ENCODE measurements at places on chromosomes 1 and 21. TPM values are rescaled to one million over a fixed set of nuclear protein-coding genes. Genes with fewer than 3 reads are reported as not detected.

DNA sequence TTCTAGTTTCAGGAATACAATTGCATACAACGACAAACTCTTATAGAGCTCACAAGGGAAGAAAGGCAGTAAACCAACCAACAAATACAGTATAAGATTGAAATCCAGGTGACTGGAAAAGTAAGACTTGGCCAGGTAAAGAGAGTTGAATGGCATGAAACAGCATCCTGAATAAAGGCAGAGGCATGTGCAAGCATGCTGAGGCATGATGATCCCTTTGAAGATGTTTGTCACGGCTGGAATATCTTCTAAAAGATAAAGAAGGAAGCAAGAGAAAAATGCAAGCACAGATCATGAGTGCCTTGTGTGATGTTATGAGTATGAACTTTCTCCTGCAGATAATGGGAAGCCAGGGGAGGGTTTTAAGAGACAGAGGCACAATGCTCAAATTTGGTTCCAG, 83.3 kb upstream of the SPATA6 start:
- DNase-seq = no peak

GRCh38 chr1:27122652-27123051, 32.3 kb downstream of the SLC9A1 start:
- DNase-seq = no peak

DNA sequence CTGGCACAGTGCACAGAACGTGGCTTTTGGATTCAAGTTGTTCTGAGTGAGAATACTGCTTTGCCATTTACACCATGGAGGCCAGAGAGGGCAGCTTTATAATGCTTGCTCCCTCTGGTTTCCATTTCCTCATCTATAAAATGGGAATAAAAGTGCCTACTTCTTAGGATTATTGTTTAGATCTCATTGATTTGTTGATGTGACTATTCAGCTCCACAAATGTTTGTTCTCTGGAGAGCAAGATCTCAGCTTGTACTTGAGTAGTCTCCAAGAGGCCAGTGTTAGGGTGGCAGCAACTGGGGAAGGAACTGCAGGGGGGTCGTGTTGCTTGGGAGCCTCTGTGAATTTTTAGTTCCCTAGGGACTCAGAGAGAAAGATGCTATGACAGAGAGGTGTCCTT, 55.2 kb downstream of the YARS1 start:
- DNase-seq = no peak

Gene DPT
- not detected for polyA plus RNA-seq

Gene ATAD3C
- 2.8 TPM for polyA plus RNA-seq

Measured in renal pelvis (tissue), 12 donors.